ENCODE measurements at places on chromosomes 7 and 10.

- no peak for DNase-seq
Measured at GRCh38 chr10:126576336-126576735, 94.2 kb downstream of the C10orf90 start.

DNA sequence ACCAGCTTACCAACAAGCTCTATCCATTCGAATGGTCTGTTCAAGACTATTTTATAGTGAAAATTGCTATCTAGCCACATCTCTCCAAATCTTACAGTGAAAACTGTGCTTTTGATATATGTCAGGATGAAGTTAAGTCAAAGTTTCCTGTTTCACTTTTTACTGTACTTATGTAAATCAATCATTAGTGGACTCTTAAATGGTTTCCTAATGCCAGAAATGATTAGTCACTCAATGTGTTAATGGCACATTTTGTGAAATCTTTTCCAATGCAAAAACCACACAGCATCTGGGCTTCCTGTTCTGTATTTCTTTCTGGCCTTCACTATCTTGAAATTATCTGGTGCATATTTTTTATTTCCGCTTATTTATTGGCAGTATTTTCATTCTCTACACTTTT lies 87.3 kb upstream of the STEAP1B start:
- DNase-seq, result no peak

DNA sequence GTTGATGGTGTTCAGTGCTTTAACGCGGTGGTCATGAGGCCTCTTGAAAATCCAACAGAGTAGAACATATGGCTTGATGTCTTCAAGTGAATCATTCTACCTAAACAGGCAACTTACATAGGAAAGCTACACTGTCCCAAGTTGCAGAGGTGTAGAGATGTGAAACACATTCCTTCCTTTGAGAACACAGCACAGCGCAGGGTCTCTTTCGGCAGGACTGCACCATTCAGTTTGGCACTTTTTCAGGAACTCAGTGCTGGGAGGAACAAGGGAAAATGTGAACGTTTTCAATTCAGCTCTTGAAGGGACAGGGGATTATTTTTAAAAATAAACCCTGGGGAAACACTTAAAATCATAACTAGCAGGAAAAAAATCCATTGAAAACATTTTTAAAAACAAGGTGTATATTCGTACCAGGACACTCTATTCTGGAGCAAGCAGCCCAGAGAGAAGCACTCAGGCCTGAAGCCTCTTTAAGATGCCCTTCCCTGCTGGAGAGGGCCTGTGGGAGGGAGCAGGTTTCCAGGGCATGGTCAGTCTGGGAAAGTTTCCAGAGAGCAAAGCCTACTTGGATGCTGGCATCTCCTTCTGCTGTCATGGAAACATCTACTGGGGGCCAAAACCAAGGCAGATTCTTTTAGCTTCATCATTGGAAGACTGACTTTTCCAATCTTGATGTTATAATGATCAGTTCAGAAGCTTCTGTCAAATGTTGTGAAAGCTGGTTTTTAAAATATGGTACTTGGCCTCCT lies 60.4 kb upstream of the NPVF start:
- DNase-seq, result no peak

DNA sequence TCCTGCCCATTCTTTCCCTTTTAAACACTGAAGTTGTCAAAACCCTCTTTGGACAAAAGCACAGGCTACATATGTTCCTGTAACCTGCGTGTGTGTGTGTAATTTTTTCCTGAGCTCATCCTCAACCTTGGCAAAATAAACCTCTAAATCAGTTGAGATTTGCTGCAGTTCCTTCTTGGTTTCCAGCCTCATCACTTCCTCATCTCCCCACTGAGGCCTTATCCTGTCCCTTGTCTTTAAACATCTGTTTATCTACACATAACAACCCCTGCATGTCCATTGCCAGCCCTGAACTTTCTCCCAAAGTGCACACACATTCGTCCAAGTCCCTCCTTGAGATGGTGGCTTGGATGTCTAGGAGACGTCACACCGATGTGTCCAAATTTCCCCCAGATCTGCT lies 35.5 kb downstream of the LYZL2 start:
- no peak for DNase-seq

DNA sequence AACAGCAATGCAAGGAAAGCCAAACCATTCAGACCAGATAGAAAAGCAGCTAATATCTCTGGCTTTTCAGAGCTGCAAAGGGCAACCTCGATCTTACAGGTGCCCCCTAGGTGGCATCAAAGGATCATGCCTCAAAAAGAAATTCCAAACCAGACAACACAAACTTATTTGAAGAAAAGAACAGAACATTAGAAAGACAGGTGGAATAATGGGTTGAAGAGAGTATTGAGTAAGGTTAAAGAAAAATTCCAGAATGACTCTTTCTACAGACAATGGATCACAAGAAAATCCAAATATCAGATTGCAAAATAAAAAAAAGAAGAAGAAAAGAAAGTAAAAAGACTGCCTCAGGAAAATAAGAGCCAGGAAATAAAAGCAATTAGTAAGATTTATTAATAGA lies 213.7 kb downstream of the ELMO1 start:
- DNase-seq, result no peak
